ENCODE measurements at places on chromosomes 7 and 10.

DNA sequence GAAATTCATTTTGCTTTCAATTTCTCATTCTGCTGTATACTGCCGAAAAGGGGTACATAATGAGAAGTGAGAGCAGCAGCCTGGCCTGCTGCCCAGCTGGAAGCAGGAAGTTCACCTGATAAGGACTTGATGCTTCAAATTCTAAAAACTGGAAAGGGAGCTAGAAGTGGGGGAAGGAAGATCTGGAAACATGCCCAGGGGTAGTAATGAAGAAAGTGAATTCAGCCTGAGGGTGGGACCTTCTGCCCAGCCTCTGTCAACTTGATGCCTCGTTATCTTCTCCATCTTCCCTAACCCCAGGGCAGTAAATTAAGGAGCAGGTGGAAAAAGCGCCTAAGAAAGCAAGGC lies 69.4 kb downstream of the ARMH3 start:
- DNase-seq, result no peak

- no peak for DNase-seq
Measured at GRCh38 chr10:102347236-102347828, 48.2 kb upstream of the NFKB2 start.

DNA sequence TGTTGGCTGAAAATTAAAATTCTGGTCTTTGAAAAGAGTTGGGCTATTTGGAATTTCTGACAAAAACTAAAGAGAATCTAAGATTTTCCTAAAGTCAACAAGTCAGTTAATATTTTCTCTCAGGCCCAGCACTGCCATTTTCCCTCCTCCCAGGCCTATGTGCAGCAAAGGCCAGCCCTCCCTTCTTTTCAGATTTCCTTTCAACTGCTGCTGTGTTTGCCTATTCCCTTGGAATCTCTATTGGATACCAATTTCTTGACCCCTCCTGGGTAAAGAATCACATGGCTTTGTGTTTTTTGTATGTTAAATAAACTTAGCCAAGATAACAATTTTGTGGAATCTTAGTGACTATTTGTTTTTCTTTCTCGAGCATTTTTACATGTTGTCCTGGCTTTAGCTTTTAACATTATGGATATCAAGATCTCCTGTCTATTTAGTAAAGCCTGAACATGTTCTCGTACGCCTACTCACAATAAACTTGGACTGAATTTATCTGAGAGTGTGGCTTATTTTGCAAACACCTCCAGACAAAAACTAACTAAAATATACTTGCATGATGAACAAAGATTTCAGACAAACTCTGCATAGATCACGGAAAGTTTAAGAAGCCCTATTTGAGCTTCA lies 19.9 kb downstream of the MACC1 start:
- no peak for DNase-seq

DNA sequence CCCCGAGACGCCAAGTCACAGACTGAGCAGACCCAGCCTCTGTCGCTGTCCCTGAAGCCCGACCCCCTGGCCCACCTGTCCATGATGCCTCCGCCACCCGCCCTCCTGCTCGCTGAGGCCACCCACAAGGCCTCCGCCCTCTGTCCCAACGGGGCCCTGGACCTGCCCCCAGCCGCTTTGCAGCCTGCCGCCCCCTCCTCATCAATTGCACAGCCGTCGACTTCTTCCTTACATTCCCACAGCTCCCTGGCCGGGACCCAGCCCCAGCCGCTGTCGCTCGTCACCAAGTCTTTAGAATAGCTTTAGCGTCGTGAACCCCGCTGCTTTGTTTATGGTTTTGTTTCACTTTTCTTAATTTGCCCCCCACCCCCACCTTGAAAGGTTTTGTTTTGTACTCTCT lies 215.6 kb downstream of the TCF7L2 start:
- DNase-seq, result no peak

DNA sequence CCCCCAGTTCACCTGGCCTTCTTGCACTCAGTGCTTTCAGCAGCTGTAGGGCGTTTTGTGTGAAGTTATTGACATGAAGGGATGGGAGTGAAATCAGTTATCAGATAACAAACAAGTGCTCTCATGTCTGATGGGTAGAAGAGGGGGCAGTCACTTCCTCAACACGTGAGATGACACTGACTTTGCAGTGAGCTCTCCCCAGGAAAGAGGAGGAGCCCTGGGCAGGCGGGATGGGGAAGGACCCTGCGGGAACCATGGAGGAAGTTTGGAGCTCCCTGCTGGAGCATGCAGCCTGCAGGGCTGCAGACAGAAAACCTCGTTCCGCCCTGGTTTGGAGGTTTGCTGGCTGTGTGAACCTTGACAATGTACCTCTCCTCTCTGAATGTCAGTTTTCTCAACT lies 38.7 kb downstream of the GPR26 start:
- DNase-seq, result no peak

DNA sequence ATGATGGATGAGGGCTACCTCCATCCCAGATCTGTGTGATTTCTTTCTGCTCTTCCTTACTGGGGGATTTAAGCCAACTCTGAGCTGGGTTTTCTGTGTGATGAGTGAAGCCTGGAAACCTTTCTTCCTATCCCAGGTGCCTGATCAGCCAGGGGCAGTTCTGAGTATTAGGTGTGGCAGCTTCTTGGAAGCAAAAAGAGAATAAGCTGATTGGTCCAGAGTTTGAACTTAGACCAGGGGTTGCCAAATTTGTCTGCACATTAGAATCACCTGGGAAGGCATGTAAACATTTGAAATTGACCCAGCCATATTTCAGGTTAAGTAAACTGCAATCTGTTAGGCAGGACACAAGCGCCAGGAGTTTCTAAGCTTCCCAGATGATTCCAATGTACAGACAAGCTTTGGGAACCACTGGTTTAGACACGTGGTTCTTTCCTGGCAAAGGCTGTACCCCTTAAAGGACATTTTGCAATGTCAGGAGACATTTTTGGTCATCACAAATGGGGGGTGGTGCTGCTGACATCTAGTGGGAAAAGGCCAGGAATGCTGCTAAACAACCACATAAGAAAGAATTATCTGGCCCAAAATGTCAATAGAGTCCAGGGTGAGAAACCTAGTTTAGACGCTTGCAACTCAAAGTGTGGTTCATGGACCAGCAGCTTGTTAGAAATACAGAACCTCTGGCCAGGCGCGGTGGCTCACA lies 160.5 kb upstream of the GHITM start:
- DNase-seq, result no peak

DNA sequence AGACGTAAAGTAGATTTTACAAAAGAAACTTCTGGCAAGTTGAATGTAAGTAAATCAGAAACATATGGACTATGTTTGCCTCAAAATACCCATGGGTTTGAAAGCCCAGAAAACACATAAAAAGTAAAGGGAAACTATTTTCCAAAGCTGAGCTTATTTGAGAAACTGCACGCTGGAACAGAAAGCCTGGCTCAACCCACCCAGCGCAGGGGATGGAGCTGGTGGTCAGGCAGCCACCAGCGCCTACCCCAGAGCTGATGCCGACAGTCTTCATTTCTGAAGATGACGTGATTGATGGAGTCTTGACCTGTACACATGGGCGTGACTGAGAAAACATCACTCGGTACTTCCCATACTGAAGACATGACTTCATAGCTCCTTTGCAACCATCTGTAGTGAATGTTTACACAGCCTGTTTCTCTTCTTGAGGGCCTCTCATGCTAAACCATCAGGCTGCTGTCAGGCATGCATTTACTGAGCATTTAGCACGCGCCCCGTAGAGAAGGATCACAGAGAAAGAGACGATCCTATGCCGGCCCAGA lies 232.6 kb upstream of the AUTS2 start:
- no peak for DNase-seq

- DNase-seq, result no peak
Measured at GRCh38 chr10:125232841-125233240, 72.5 kb upstream of the CTBP2 start.

DNA sequence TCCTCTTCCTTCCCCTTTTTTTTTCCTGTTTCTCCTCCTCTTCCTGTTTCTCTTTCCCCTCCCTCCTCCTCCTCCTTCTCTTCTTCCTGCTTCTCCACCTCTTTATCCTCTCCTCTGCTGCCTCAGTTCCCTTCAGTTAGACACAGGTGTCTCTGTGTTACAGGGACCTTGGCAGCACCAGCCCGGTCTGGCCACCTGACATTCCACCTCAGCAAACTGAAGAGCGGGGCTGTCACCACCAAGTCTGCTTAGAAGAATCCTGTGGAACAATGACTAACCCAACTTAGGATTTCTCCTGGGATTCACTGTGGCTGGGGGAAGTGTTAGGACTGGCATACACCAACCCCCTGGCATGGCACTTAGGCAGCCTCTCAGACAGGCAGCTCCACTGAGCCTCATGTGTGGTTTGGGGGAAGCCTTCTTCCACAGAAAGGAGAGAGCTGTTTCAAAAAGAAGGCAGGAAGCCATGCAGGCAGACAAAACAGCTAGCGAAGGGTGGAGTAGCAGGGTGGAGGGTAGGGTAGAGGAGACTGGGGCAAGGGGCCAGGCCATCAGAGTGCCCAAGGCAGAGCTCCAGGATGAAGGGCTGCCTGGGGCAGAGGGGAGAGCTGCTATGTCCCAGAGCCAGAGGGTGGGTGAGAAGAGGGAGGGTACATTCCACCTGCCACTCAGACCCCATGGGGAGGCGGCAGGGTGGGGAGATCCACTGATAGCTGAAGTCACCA lies 13.2 kb upstream of the GDF10 start:
- DNase-seq, result peak; percentile 19

DNA sequence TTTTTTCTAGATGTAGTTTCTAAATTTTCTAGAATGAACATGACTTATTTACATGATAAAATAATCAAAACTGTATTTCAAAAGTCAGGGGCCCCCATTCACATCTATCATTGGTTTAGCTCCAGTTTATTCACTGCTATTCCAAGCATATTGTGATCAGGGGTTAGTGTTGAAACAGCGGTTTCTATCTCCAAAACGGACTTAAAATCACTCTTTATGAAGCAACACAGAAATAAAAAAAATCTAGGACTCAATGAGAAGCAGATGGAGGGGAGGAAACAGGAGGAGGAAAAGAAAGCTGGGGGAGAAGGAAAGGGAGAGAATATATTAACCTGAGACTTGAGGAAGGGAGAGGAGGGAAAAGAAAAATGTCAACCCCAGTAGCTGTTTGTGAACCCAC lies 14.8 kb upstream of the CH25H start:
- DNase-seq, result no peak

- no peak for DNase-seq
Measured at GRCh38 chr7:42700406-42701327, 211.2 kb downstream of the C7orf25 start.

DNA sequence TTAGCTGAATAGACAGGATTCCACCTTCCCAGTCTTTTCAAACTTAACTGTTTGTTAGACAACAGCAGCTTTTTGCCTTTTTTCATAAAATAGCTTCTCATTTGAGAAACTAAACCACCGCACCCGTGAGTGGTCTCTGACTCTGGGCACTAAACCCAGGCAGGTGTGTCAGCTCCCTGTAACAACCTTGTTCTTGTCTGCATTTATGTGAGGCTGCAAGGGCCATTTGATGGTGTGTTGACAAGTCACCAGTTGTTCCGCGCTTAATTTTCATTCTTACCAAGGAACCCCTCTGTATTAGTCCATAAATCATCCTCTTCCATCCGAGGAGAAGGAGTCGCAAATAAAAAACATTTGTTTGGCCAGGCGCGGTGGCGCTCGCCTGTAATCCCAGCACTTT lies 1.5 kb downstream of the STOX1 start:
- no peak for DNase-seq

DNA sequence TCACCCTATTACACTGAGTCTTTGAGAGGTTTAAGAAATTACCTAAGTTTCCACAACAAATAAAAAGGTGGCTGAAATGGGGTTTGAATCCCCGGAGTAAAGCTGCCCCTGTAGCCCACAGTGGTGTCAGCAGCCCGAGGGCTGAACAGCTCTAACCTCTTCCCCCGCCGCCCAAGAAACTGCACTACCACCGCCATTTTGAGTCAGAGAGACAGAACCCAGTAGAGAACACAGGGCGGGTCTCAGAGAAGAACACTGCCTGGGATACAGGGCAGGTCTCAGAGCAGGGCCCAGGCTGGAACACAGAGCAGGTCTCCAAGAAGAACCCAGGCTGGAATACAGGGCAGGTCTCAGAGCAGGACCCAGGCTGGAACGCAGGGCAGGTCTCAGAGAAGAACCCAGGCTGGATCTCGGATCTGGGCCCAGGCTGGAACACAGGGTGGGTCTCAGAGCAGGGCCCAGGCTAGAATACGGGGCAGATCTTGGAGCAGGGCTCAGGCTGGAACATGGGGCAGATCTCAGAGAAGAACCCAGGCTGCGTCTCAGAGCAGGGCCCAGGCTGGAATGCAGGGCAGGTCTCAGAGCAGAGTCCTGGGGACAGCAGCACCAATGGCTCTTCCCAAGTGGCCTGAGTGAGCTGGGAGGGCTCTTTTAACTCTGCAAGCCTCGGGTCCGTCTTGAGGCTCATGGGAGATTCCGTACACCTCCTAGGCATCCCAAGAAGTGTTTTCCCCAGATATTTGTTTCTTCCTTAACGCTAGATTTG lies 85.9 kb upstream of the LANCL2 start:
- DNase-seq, result no peak

DNA sequence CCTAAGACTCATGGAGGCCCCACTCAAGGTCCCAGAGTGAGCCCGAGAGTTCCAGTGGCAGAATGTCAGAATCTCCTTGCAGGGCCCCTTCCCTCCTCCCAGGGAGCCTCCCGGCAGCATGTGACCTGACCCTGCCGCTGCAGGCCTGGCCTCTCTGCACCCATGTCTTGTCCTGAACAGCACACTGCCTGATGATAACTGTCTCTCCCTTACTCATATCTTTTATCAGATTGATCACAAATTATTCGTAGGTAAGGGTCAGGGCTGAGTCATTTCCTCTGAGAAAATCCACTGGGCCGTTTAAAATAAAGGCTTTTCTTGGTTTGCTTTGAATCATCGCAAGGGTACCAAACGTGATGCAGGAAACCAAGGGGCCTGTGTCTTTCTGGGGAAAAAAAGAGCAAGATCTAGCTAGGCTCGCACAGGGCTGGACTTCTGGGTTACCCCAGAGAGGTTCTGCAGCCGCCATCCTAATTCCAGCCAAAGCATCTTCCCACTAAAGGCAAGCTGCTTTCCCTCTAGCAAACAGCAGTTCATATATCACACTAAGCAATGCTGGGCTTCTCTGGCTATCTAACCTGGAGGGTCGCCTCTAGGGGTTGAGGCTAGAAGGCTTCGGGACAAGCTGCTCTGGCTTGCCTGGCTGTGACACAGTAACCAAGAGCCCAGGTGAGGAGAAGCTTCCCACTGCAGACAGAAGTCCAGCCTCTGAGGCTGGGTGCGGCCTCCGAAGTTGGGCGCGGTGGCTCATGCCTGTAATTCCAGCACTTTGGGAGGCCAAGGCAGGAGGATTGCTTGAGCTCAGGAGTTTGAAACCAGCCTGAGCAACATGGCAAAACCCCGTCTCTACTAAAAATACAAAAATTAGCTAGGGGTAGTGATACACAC lies 104.9 kb downstream of the SPDYE5 start:
- peak; percentile 5 for DNase-seq

GRCh38 chr7:50552921-50553320 lies 12.3 kb downstream of the DDC start:
- no peak for DNase-seq

GRCh38 chr10:50909334-50910014 lies 24.0 kb upstream of the A1CF start:
- no peak for DNase-seq

GRCh38 chr10:78411716-78412115 lies 378.1 kb downstream of the RPS24 start:
- no peak for DNase-seq

Data from CD4-positive, alpha-beta T cell treated with Interleukin-4 for 4 hours (primary cell).